Sciatic nerve (tissue), 2 donors: ENCODE measurements at places on chromosomes 1 and 21. TPM values are rescaled to one million over a fixed set of nuclear protein-coding genes. Genes with fewer than 3 reads are reported as not detected.
A peak's percentile ranks its signal among the peaks of the same experiment; 100 is the strongest.

Gene FCMR
- total RNA-seq, result 5.0 TPM

Gene COL8A2
- total RNA-seq, result 47.3 TPM

Gene ARHGEF10L
- total RNA-seq, result 34.3 TPM

DNA sequence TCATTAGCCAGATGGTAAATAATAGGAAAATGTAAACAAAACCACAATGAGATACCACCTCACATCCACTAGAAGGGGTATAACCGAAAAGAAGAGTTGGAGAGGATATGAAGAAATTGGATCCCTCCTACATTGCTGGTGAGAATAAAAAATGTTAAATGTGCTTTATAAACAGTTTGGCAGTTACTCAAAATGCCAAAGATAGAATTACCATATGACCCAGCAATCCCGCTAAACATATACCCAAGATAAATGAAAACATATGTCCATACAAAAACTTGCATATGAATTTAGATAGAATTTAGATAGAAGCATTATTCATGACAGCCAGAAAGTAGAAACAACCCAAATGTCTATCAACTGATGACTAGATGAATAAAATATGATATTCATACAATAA is 4.4 kb upstream of the FMO2 start:
- no peak for DNase-seq

- DNase-seq, result no peak
Measured at GRCh38 chr21:29174607-29175013, 44.2 kb downstream of the MAP3K7CL start.

GRCh38 chr1:156601122-156601830 is at the start of gene GPATCH4:
TSS of gene GPATCH4 (minus strand) at chr1:156601479.
- peak; percentile 85 for DNase-seq

DNA sequence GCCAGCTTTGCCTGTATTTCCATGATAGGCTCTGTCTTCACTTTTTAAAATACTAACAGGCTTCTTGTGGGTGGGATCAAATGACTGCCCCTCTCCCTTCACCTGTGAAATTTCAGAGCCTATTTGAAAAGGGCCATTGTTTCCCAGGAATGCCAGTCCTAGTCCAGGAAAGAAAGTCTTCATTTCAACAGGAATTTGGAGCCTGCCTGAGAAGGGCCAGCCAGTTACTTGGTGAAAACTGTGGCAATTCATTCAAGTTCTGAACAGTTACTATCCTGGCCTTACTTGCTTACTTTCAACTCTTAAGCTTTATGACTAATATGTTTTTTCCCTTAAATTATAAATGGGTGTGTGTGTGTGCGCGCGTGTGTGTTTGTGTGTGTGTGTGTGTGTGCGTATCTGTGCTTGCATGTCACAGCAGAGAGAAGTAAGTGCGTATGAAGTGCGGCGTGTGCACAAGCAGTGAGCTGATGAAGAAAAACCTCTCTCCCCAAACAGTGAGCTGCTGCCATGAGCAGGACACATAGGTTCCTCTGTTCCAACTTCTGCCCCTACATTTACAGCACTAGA is 67.5 kb upstream of the RNPC3 start:
- DNase-seq, result no peak
